Activated CD4-positive, alpha-beta T cell treated with anti-CD3 and anti-CD28 coated beads for 1 hour (primary cell): ENCODE measurements at places on chromosomes 3 and 15.

- no peak for DNase-seq
Observed at GRCh38 chr3:19644405-19644804, 289.6 kb downstream of the EFHB start.

DNA sequence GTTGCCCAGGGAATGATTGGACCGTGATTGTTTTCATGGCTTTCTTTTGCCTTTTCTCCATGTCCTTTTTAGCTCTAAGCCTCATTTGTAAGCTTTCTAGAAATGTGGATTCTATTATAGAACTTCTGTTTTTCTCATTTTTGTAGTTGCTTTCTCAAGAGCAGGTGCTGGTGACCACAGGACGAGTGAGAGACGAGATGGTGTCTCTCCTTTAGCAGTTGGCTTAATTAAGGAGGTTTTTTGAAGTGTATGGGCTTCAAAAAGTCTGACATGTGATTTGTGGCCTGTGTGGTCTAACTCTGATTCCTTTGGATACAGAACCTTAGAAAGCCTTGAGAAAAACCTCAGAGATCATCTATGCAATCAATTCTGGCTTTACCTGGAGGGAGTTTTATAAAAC lies 292.8 kb downstream of the LPP start:
- no peak for DNase-seq

- no peak for DNase-seq
Observed at GRCh38 chr3:17901893-17902292, 159.5 kb upstream of the TBC1D5 start.

DNA sequence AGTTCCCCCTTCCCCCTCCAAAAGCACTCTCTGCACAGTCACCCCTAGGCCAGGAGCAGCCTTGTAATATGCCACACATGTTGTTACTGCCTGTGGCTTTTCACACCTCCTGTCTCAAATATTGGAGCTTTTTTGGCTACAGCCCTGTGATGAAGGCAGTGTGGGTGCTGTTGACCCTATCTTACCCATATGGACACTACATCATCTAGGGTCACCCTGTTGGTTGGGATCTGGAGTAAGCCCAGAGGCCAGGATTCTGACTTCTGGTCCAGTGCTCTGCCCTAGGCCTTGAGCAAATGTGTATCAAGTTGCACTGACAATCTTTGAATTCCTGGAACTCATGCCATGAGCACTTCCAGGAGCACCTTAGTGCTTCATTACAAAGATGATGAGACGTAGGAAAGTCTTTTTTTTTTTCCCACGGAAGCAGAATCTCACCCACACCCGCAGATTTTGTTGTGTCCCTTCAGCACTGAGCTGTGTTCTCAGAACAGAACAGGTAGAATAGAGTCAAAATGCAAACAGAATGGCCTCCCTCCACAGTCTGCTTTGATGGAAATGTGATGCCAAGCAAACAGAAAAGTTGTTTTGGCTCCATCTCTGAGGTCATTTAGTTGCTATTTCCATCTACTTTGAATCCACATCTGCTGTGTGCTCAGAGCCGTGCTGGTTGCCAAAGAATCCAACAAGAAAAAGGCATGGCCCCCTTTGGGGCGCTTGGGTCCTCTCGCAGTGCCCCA lies 49.6 kb downstream of the SMAD3 start:
- DNase-seq, result no peak

- no peak for DNase-seq
Observed at GRCh38 chr15:67097930-67098740, 32.7 kb downstream of the SMAD3 start.

- DNase-seq, result no peak
Observed at GRCh38 chr3:11379238-11379823, 107.1 kb downstream of the ATG7 start.

- no peak for DNase-seq
Observed at GRCh38 chr3:128483657-128484403, 9.2 kb downstream of the GATA2 start.

DNA sequence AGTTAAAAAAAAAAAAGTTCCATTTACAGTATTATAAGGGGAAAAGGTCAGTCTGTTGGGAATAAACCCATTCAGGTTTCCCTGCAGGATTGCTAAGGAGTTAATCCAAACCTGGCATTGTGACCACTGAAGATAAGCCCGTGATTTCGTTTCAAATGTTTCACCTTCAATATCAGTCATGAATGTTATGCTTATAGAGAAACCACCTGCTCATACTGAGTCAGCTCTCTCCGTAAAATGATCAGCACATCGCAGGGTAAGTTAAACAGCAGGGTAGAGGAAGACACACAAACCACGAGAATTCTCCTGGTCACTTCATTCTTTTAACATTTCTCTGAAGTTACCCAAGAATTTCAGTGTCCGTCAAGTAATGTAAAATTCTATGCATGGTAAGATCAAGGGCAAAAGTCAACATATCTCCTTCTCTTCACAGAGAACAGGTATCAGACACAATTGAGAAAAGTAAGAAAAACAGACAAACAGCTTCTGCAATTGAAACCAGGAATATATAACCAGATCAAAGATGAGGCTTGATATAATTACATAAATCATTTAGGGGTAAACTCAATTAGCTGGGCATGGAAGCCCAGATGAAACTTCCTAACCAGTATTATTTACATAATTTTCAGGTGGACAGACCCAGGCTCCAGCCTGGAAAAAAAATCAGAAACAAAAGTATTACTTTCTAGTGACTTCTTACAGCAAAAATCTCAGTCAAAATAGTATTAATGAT lies 67.6 kb upstream of the ARHGEF3 start:
- no peak for DNase-seq

GRCh38 chr3:134798681-134799311 lies 3.7 kb downstream of the EPHB1 start:
- no peak for DNase-seq

- DNase-seq, result no peak
Observed at GRCh38 chr3:149296972-149297371, 36.5 kb downstream of the TM4SF18 start.

DNA sequence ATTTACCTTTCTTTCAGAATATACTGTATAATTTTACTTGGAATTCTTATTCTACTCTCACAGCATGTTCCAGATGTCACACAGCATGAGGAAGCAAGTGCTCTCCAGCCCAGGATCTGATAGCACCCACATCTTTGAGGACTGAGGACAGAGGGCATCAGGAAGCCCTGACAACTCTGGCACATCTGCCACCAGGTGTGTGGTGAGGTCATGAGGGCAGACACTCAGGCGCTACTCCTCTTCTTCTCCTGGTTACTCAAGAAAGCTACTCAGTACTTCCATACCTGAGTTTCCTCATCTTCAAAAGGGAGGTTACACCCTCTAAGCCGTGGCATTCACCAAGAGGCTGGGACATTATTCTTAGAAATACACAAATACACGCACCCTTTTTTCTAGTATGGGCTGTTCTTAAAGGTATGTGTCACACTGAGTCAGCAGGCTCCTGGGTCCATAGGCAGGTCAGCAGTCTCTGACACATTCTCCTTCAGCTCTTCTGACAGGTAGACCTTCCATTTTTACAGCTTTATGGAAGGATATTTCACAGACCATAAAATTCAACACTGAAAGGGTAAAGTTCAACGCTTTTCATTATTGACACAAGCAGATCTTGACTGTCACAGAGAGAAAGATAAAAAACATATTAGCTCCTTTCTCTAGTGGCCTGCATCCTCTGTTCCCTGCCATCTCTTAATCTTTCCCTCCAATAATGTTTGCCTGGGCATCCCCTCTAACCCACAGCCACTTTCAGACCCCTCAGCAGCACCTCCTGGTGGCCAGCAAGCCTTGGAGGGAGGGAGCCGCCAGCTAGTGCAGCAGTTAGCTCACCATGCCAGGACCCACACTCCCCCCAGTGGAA lies 103.2 kb upstream of the TJP1 start:
- no peak for DNase-seq

- DNase-seq, result peak; percentile 34
Observed at GRCh38 chr3:143970773-143971358, 757 bp upstream of the DIPK2A start.
